ENCODE measurements at places on chromosomes 1 and 21.

GRCh38 chr1:155889566-155889965 lies 21.6 kb downstream of the RIT1 start:
- no peak for DNase-seq

GRCh38 chr1:10078494-10078893 lies 45.7 kb downstream of the UBE4B start:
- DNase-seq = no peak

DNA sequence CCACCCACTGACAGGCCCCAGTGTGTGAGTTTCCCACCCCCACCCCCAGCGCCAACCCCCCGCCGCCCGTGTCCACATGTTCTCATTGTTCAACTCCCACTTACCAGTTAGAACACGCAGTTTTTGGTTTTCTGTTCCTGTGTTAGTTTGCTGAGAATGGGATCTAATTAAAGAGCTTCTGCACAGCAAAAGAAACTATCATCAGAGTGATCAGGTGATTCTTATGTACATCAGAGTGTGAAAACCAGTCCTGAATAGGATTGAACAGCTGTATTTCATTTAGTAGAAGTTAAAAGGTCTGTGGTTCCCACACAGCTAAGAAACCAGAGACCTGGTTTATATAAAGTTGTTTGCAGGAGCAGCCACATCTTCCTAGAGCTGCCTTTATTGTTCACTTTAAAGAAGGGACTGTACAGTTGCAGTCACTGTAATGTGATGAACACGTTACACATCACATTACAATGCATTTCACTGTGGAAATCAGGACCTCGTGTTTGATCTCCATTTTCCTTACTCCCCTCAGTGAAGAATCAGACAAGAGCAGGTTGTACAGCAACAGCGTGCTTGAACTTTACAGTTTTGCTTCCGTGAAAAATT lies 1.2 kb downstream of the GBP6 start:
- no peak for DNase-seq

DNA sequence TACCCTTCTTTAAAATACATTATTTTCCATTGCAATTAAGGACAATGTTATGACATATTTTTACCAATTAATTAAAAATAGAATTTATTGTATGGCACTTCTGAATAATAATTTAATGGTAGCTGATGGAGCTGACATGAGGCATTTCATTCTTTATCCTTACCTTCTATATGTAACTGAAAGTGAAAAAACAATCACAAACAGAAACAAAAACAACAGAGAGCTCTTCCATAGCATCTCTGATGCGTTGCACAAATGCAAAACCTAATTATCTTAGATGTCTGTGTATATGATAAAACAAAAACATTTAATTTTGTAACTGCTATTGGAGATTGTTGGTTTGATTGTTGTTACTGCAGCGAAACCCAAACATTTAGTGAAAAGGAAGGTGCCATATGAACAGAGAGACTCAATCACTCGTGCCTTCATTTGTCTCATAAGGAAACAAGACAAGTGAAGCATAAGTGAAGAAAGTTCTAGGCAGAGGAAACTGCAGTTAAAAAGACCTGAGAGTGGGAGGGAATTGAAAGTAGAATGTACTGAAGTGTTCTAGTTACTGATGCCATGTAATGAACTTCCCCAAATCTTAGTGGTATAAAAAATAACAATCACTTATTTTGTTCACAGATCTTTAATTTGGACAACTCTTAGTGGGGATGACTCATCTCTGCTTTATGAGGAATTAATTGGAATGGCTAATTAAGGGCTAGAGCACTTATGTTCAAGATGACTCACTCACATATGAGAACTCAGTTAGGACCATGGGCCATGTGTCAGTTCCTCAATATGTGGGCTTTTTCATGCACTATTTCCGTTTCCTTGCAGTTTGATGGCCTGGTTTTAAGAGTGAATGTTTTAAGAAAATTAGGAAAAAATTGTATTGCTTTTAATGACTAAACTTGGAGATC lies 245.0 kb upstream of the OLFM3 start:
- DNase-seq = no peak

- DNase-seq = peak; percentile 63
Measured at GRCh38 chr1:34885405-34886247, 26.1 kb upstream of the SMIM12 start.

DNA sequence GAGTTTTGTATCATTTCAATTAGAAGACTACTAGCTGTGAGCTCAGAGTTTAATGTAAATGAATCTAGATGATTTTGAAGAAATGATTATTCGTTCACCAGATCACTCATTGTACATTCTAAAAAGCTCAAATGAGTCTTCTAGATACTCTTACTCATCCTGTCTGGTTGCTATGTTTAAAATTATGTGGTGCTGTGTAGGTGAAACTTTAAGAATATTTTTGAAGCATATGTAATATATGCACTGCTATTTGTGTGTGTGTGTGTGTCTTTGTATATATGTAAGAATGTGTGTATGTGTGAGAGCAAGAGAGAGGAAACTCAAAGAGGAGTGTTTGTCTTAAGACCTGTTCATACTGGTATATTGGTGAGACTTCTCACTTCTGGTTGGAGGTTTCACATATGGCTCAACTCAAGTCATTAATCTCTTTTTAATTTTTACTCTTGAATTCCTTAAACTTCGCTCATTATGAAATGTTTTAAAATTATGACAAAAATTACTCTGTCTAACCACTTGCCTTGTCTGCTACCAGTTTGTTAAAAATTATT lies 8.6 kb upstream of the C1orf105 start:
- DNase-seq = no peak

DNA sequence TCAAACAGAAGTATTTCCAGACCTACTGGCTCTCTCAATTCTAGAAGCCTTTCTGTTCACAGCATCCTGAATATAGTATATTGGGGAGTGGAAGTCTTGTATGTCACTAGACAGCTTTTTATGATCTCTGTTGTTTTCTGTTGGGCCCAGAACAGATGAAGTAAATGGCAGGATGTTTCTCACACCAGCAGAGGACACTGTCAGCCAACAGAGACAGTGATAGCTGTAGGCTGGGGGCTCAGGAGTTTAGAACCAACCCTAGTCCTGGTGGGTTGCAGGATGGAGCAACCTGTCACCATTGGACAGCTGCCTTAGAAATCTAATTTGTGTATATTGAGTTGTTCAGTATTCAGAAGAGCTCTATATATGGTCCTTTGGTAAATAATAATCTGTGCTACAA lies 16.9 kb downstream of the AGO1 start:
- DNase-seq = no peak

- DNase-seq = no peak
Measured at GRCh38 chr1:11463177-11463576, 15.8 kb upstream of the DISP3 start.
